ENCODE measurements at places on chromosomes 5 and 9. TPM values are rescaled to one million over a fixed set of nuclear protein-coding genes. Genes with fewer than 3 reads are reported as not detected.
A peak's percentile ranks its signal among the peaks of the same experiment; 100 is the strongest.

Gene PROB1
- 0.69 TPM for total RNA-seq

Gene NPDC1
- total RNA-seq = 0.63 TPM

Gene CCNI2
- not detected for total RNA-seq

Gene PCDH12
- total RNA-seq = not detected

Gene PIK3R1
- 26.0 TPM for total RNA-seq

Gene ZDHHC11B
- total RNA-seq = 0.11 TPM

Gene SEMA4D
- total RNA-seq = 0.13 TPM

DNA sequence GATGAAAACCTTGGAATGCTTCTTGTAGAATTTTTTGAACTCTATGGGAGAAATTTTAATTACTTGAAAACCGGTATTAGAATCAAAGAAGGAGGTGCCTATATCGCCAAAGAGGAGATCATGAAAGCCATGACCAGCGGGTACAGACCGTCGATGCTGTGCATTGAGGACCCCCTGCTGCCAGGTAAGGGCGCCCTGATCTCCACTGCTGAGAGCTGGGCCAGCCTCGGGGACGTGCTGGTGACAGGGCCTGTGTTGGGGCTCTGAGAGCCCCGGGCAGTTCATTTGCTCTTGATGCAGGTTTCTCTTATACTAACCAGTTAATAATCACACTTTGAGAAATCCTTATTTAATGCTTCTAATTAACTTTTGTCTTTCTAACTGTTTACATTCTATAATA lies 33.0 kb downstream of the TENT4A start:
- no peak for DNase-seq

DNA sequence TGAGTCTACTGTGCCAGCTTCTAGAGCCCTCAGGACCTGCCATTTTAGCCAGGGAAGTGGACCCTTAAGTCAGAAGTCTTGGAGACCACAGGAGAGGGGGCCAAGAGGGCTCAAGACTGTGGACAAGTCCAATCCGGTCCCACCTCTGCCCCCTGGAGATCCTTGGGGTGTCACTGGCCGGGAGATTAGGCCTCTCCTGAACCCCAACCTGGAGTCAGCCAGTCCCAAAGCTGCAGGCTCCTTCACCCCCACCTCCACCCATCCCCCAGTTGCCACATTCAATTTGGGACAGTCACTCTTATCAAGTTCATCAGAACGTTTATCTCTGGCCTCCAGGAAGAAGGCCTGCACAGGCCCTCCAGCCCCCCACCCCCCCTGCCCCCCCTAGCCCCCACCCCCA lies 290 bp downstream of the SLC23A1 start:
- DNase-seq = no peak

DNA sequence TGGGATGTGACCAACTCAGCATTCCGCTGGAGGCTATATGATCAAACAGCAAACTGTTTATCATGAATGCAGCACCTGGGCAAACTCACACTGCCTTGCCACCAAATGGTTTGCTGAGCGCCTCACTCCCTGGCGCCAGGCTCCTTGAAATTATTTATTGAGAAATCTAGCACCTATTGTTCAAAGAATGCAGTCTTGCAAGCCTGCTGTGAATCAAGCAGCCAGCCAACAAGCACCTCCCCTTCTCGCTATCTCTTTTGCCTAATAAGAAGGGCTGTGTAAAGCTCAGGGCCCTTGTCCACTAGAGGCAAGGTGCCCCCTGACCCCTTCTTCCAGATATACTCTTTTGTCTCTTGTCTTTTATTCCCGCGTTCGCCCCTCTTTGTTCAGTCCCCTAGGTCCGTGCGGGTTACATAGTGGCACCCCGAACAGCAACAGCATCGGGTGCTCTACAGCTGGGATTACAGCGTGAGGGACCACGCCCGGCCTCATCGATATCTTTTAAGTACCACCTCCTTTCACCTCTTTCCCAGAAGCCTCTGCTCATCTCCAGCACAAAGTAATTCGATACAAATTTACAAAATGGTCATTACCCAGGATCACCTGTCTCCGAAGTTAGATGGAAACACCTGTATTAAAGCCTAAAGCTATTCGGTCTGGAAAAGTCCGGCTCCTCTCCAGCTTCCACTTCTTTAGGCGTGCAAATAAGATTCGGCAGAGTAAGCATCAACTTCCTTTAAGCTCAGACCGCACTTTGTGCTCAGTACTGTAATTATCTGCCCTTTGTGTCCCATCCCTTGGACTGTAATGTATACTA lies 896 bp downstream of the RIGI start:
- DNase-seq = peak; percentile 18

- DNase-seq = peak; percentile 61
Measured at GRCh38 chr9:134323741-134324358, 2.4 kb upstream of the RXRA start.

DNA sequence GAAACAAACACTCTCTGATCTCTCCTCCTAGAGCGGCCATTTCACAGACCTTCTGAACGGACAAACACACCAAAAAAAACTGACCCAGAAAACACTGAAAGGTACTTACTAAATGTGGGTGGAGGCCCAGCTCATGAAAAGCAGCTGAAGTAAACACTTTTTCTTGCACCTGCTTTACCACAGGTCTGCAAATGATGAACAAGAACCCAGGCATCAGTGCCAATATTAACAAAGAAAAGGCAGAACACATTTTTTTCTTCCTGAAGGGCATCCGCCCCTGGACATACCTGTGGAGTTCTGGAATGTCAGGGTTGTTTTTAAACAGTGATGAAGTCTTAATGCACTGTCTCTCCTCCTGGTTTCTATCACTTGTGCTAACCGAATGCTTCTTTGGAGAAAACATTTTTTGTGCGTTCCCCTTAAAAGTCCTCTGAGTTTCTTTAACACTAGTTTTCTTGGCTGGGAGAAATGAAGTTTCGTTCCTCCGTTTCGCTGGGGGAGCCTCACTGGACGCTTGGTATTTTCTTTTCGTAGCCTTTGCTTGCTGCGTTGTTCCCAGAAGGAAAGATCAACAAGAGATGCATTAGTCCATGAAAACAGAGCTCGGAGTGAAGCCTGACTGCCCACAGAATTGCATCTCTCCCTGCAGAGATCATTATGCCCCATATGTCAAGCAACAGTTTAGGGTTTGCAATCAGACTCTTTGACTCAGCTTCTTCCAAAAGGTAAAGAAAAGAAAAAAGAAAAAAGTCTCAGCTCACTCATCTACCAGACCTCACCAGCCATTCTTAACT lies 7.4 kb downstream of the DDX31 start:
- DNase-seq = no peak

DNA sequence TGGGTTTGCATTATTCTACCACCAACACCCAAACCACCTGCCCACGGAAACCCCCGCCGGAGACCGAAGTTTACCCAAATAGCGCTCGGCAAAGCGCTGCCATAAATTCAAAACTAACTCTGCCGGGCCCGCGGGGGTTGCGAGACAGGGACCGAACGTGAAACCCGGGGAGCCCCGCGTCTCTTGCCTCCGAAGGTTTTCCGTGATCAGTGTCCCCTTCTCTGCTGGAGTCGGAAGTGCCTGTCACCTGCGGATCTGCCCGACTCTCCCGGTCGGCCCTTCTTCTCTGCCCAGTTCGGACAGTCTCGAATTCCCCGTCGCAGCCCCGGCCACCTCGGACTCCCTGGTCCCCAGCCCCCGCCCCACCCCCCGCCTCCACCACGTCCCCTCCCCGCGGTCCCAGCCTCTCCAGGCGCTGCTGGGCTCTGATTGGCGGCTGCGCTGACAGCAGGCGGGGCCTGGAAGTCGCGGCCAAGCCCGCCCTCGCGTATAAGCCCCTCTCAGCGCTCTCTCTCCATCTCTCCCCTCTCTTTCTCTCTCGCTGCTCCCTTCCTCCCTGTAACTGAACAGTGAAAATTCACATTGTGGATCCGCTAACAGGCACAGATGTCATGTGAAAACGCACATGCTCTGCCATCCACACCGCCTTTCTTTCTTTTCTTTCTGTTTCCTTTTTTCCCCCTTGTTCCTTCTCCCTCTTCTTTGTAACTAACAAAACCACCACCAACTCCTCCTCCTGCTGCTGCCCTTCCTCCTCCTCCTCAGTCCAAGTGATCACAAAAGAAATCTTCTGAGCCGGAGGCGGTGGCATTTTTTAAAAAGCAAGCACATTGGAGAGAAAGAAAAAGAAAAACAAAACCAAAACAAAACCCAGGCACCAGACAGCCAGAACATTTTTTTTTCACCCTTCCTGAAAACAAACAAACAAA lies at the start of gene RORB:
TSS of gene RORB (plus strand) at position 517 of the 929 bp plus-strand sequence. CDS start 642 bp downstream, outside the sequence.
- DNase-seq = no peak

DNA sequence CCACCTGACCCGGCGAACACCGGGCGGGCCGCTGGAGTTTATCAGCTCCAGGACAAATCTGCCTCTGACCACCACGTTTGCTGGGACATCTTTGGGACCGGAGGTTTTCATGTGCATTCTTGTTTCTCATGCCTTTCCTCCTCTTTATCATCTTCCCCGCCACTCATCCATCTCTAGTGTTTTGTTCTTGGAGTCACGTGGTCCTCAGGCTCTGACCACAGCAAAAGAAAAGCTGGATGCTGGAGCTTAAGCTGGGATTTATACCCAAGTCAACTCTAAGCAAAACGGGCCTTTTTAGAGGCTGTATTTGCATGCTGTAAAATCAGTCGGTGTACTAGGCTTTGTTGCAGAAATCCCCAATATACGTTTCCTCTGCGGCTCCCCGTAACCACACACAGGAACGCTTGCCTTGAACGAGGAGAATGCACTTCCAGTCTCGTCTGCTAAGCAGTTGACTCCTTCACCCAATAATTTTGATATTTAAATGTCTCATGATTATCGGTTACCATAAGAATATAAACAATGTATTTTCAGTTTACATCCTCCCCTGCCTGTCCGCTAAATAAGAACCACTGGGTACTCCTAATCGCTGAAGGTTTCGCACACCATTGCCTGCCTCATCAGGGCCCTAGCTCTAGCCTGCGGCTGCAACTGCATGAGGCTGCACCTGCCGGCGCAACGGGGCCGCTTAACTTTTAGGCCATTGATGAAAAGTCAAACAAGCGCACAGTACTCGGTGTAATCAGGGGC lies 560 bp upstream of the NDUFS6 start:
- DNase-seq = peak; percentile 25

GRCh38 chr9:70466976-70467561 lies 52.6 kb upstream of the KLF9 start:
- DNase-seq = no peak

DNA sequence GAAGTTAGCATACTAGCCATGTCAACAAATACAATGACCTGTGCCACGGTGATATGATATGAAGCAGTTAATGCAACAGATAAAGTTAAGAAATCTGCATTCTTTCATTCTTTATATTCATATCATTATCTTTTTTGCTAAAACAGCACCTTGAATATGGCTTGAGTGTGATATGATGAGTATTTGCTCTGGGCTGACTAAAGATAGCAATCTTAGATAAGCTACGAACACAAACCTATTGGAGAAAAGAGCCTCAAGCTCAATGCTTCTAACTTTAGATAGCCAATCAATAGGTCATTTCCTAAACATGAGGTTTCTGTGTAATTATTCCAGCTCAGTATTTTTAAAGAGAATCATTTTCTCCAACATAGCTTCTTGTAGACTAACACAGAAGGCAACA lies 61.7 kb downstream of the NR2F1 start:
- DNase-seq = no peak

- DNase-seq = no peak
Measured at GRCh38 chr5:2817031-2817603, 65.6 kb upstream of the IRX2 start.

GRCh38 chr9:79104216-79104615 lies 467.5 kb upstream of the TLE4 start:
- DNase-seq = no peak

DNA sequence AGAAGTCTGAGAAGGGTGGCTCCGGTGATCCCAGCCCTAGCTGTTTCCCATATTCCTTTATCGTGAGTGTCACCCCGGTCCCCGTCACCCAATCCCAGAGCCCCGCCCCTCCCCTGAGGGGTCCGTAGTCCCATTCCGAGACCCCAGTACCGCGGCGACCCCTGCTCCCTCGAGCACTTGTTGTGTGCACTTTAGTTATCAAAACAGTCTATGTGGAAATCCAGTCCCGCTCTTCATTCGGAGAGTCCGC lies 223 bp downstream of the LRSAM1 start:
- no peak for DNase-seq

DNA sequence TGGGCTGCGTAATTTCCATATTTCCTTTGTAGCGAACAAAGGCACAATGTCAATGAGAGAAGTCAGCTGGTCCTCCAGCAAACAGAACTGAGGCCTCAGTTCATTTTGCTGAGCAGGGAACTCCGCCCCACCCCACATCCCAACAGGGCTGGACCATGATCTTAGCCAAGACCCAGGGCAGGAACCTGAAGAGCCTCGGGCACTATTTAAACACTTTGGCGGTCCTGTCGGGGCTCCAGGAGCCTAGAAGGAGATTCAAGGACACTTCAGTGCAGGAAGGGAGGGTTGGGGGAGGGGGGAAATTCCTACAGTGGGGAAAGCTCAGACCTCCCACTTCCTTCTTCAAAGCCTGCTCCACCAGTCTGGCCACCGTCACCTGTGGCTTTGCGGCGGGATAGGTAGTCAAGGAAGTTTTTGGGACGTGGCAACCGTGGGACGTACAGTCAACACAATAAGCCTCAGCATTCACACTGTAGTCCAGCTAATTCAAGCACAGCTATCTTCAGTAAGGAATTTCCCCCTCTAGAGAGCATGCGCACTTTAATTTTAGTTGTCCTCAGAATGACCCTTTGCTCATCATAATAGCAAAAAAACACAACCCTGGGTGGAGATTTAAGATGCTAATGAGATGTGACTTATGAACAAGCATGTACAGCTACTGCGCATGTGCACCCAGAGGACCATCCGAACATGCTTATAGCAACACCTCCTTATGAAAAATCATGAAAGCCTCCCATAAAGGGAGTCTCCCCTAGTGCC lies 30.9 kb downstream of the S1PR3 start:
- no peak for DNase-seq

DNA sequence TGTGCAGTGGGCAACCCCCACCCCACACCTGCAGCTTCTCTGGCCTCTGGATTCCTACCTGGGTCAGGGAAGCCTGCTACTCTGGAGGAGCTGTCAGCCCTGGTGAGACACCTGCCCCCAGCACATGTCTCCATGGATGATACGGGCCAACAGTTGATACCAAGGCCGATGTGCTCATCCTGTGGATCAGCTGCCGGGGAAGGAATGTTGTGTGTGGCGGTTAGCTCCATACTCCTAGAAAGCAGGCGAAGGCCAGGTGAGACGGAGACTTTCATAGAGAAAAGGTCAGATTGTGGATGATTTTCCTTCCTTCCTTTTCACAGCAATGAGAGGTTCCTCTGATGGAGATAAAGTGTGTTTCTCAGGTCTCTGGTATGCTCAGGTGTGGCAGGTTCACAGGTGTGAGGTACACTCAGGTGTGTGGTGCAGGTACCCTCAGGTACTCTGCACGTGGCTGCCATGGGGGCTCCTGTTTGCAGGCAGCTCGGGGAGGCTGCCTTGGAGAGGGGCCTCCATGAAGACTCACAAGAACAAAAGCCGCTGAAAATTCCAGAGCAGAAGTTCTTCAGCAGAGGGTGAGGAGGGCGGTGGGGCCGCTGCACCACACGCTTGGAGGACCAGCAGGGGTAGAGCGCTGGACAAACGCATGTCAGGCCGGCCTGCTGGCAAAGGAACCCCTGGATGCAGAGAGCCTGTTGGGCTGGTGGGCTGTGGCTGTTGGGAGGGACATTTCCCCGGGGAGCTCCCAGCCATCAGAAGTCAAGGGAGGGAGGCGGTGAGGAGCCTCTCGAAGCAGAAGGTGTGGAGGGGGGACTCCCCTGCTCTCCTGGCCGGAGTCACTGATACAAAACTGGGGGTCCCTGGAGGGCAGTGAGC lies 5.1 kb upstream of the AHRR start:
- DNase-seq = no peak

- DNase-seq = no peak
Measured at GRCh38 chr5:82044010-82044409, 72.2 kb downstream of the ATG10 start.

Data from HepG2 (cell line).